ENCODE measurements at places on chromosomes 5 and 9.

GRCh38 chr5:127602896-127603844 is 45.7 kb upstream of the CTXN3 start:
- H3K27ac ChIP-seq: no peak overlapping the region
- no peak overlapping the region for H3K4me3 ChIP-seq
- H3K27me3 ChIP-seq: no peaks in the 10 kb centered on the region
- no peaks in the 10 kb centered on the region for H3K36me3 ChIP-seq
- DNase-seq: no peak

- H3K4me3 ChIP-seq: no peak overlapping the region
- H3K27ac ChIP-seq: no peak overlapping the region
- DNase-seq: no peak
- H3K27me3 ChIP-seq: no peaks in the 10 kb centered on the region
- no peaks in the 10 kb centered on the region for H3K36me3 ChIP-seq
- peaks cover 10% of the 10 kb centered on the region for H3K4me1 ChIP-seq
These were observed 45.6 kb downstream of the FOXI1 start for GRCh38 chr5:170151097-170151831.

DNA sequence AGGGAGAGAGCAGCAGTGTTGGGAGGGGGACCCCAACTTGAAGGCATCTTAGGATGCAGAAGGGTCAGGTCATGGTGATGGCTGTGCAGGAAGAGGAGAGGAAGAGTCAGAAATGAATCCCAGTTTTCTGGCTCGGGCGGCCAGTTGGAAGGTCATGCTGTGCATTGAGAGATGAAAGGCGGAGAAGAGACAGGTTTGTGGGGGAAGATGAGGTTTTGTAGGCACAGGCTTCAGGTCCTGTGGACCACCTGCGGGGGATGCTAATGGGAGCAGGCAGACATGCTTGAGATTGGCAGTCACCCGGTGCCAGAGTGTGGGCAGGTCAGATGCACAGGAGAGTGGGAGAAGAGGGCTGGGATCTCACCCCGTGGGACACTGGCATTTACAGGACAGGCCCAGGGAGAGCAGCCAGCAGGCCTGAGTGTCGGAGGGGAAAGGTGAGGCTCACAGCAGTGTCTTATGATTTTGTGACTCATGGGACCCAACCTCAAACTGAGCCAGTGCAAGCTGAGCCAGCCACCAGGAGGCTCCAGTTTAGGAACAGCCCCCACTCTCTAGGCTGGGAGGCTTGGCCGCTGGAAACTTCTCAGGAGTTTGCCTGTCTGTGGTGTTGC is 17.5 kb downstream of the STXBP1 start:
- DNase-seq: no peak
- no peaks in the 10 kb centered on the region for H3K36me3 ChIP-seq
- H3K27ac ChIP-seq: no peak overlapping the region
- H3K27me3 ChIP-seq: no peaks in the 10 kb centered on the region
- H3K4me3 ChIP-seq: no peak overlapping the region

DNA sequence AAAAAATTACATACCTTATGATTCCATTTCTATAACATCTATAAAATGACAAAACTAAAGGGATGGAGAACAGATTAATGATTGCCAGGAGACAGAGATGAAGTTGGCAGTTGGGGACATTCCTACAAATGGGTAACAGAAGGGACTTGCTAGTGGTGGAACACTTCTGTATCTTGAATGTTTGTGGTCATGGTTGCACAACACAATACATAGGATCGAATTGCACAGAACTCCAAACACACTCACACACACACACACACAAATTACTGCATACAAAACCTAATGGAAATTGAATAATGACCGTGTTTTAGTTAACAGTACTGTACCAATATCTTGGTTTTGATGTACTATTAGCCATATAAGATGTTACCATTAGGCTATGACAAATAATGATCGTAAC is 330.7 kb upstream of the POU5F2 start:
- H3K4me1 ChIP-seq: no peaks in the 10 kb centered on the region
- no peak overlapping the region for H3K27ac ChIP-seq
- no peak for DNase-seq
- H3K4me3 ChIP-seq: no peak overlapping the region
- no peaks in the 10 kb centered on the region for H3K27me3 ChIP-seq
- no peaks in the 10 kb centered on the region for H3K36me3 ChIP-seq

DNA sequence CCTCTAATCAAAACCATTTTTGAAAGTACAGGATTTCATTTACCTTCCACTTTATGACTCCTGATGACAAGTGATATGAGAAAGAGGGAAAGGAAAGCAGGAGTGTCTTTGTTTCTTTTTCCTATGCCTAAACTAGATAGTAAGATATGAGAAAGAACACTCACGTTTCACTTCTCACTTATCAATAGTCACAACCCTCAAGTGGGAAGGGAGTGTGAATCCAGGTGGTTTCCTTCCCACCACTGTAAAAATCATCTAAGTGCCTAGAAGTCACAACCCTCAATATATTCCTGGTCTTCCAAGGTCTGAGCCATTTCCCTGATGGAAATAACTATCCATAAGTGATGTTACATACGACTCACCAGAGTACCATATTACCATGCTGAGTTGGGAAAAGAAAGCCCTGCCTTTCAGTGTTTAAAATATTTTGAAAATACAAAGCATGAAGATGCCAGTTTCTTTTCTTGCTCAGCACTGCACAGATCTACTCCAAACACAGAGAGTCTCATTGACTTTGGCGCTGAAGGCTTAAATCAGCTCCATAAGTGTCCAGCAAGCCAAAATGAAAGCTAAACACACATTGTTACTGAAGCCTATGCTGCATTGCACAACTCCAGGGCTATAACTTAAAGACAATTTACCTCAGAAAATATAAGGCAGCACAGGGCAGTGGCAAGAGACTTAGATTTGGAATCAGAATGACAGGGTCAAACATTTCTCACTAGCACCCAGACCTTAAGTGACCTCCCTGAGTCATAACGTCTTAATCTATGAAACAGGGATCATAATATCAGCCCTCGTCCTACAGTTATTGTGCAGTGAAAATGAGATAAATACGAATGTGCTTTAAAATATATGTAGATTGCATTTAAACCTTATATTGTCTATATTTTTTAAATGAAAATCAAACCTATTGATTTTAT is 301.2 kb downstream of the KIAA0825 start:
- DNase-seq: no peak
- H3K4me3 ChIP-seq: no peak overlapping the region
- H3K27ac ChIP-seq: no peak overlapping the region
- H3K36me3 ChIP-seq: no peaks in the 10 kb centered on the region
- H3K4me1 ChIP-seq: no peaks in the 10 kb centered on the region
- H3K27me3 ChIP-seq: no peaks in the 10 kb centered on the region

DNA sequence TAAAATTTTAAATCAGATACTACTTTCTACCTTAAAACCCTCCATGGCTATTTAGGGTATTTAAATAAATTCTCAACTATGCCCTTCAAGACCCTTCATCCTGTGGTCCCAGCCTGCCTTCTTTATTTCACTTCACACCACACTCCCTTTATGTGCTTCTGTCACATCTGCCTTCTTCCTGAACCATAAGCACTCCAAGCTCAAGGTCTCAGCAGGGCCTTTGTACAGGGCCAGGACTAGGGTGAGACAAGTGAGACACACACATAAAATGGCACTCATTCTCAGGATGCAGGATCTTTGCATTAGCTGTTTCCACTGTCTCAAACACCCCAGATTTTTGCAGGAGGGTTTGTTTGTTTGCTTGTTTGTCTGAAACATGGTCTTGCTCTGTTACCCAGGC is 7.6 kb downstream of the ITK start:
- no peak overlapping the region for H3K4me3 ChIP-seq
- no peak overlapping the region for H3K27ac ChIP-seq
- H3K36me3 ChIP-seq: no peaks in the 10 kb centered on the region

Measured in neural progenitor cell (in vitro differentiated cells).